ENCODE measurements at places on chromosomes 7 and 10.

- no peak for DNase-seq
Measured at GRCh38 chr7:148478551-148478950, 112.0 kb upstream of the C7orf33 start.

GRCh38 chr7:99733003-99733402 lies 2.0 kb downstream of the CYP3A7 start:
- DNase-seq = no peak

GRCh38 chr7:130951303-130951975 lies 217.4 kb upstream of the KLF14 start:
- no peak for DNase-seq

GRCh38 chr10:29652192-29652591 lies 17.4 kb upstream of the SVIL start:
- no peak for DNase-seq

DNA sequence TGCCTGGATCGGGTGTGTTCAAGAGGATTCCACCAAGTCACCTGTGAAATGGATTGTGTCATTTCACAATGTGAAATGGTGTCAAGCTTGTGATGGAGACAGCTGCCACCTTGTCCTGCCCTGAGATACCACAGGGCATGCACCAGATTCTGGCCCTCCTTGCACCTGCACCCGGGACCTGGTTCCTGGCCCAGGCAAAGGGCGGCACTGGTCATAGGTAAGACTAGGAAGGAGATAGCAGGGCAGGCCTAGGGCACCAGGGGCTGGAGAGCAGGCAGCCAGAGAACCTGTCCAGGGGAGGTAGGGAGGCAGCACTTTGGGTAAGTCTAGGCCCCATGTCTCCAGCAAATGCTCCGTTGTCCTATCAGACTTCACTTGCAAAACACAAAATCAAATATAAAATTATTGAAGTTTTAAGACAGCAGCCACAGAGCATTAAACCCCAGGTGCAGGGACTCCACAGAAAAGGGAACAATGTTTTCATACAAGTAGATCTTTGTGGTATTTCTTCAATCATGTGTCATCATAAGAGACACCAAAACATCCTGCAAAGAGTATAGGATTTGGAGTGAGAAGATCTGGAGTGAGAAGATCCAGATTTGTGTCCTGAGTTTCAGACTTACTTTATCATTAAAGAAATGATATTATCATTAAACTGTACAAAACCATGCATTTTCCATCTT lies 22.7 kb upstream of the ZNF800 start:
- no peak for DNase-seq

DNA sequence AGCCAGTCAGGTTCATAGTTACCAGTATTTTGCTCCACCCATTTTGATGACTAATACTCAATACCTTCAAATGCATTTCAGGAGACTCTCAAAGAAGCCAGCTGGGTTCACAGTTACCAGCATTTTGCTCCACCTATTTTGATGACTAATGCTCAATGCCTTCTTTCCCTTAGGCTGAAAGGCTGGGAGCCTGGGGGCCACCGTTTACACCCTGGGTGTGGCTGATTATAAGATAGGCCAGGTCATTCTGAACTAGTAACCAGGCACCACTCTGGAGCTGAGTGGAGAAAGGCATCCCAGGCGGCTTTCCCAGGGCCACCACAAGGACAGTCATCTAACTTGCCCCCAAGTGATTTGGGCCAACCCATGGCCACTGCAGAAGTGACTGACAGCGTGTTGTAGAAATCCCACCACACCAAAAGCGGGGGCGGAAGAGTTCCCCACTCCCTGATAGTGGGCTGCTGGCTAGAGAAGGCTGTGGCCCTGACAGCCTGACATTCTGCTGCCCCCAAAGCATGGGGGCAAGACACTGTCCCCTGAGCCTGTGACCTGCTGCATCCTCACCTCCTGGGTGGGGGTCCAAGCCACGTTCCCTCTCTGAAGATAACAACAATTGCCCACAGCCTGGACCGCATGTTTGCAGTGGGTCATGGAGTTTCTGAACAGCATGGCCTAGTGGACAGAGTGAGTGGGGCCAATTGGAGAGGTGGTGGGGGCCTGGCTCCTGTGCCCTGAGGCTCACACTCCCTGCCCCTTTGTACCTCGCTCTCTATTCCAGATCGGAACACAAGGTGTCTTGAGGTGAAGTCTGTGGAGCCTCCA lies 23.0 kb upstream of the ZNF488 start:
- DNase-seq = peak; percentile 42

GRCh38 chr7:66303454-66304155 lies 98.5 kb downstream of the TPST1 start:
- no peak for DNase-seq

- no peak for DNase-seq
Measured at GRCh38 chr7:132782777-132783640, 206.7 kb upstream of the PLXNA4 start.

- DNase-seq = no peak
Measured at GRCh38 chr10:61907011-61907410, 5.5 kb downstream of the ARID5B start.

GRCh38 chr7:46028246-46028645 lies 107.2 kb upstream of the IGFBP3 start:
- DNase-seq = no peak

GRCh38 chr10:89454561-89455347 lies 40.4 kb downstream of the IFIT5 start:
- no peak for DNase-seq

GRCh38 chr7:156640257-156640948 lies at the start of gene RNF32:
RNF32 (plus strand) TSS chr7:156640774; CDS start chr7:156643878, 3,104 bp downstream.
- peak; percentile 99 for DNase-seq

DNA sequence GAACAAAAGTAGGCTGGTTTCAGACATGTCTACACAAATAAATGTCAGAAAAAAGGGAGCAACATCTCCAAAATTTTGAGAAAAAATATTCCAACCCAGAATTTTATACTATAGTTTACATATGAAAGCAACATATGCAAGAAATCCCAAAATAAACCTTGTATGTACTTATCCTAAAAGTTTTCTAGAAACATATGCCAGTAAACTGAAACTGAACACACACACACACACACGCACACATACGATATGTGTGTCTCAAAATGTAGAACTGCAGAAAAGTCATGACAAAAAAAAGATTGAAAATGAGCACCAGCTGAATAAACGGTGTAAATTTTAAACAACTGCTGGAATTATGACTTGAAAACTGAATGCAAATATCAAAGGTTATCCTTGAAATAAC lies 81.0 kb downstream of the VPS41 start:
- DNase-seq = no peak

DNA sequence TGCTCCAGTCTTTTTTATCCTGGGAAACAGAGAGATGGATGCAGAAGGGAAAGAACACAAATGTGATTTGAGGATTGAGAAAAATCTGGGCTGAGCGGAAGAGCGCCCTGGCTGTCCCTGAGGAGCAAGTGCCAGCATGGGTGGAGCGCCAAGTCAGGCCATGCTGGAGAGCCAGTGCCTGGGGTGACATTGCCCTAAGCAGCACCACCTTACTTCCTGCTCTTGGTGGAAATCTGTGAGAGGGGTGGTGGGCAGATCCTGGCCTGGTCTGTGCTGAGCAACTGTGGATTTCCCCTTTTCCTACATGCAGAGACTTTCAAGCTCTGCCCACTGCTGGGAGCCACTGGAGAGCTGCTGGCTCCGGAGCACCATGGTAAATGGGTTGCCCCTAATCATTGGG lies 36.9 kb downstream of the DDIT4 start:
- DNase-seq = no peak

DNA sequence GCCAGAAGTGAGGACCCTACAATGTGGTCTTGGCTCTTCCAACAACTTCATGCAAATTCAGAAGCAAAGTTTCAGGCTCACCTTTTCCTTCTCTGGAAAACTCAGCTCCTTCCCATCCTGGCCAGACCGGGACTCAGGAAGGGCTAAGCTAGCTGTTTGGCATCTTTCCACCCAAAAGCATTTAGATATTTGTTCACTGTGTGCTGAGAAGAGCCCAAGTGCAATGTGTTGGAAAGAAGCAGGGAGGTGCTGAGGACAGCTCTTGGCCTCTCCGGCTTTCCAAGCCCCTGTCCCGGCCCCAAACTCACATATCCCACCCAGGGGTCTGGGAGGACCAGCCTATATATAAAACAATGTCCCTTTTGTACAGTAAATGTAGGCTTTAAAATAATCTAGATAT lies 44.5 kb downstream of the MKI67 start:
- no peak for DNase-seq

GRCh38 chr10:88661577-88661976 lies 2.7 kb upstream of the LIPF start:
- no peak for DNase-seq

GRCh38 chr7:94698275-94698674 lies 42.3 kb upstream of the SGCE start:
- DNase-seq = peak; percentile 32

GRCh38 chr10:93947524-93947923 lies 46.2 kb upstream of the PLCE1 start:
- DNase-seq = peak; percentile 16

GRCh38 chr7:92644406-92645113 lies 54.4 kb upstream of the FAM133B start:
- DNase-seq = no peak

DNA sequence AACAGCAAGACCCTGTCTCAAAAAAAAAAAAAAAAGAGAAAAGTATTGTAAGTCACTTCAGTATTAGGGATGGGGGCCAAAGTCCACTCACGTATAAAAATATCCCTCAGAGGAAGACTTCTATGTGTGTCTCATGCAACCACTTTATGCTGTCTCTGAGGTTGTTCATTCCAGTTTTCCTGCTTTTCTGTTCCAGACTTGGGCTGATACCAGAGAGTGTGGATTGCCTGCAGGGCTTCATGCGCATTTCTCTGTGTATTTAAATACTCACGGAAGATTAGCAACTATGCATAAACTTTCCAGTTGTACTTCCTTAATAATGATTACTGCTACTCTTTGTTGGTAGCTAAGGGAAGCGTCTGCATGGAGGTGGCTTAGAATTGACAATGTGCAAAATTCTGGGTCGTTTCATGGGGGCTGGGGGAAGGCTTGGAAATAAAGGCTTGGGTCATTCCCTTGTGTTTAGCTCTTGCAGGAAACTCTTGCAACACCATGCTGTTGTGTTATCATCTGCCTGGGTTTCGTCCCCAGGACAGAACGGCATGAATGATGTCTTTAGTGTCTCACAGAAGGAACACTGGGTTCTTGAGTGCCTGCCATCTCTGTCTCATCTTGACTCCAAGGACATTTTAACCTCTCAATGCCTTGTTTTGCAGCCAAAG lies 54.1 kb downstream of the KIAA1217 start:
- DNase-seq = no peak

GRCh38 chr10:87715552-87716347 lies 56.1 kb downstream of the PAPSS2 start:
- no peak for DNase-seq

- no peak for DNase-seq
Measured at GRCh38 chr7:112930787-112931186, 140.6 kb upstream of the TMEM168 start.

- DNase-seq = no peak
Measured at GRCh38 chr10:131274133-131274880, 37.2 kb downstream of the TCERG1L start.

DNA sequence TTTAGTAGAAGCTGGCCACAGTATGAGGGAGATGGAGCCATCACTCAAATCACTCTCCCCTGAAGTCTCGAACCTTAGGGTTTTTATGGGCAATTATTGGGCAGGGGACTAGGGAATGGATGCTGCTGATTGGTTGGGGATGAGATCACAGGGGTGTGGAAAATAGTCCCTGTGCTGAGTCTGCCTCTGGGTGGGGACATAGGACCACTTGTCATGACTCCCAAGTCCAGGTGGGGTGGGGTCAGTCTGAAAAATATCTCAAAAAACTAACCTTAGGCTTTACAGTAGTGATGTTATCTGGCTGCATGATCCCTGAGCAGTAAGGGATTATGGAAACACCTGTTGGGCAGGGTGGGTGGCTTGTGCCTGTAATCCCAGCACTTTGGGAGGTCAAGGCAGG lies 98.6 kb downstream of the XRCC2 start:
- no peak for DNase-seq

DNA sequence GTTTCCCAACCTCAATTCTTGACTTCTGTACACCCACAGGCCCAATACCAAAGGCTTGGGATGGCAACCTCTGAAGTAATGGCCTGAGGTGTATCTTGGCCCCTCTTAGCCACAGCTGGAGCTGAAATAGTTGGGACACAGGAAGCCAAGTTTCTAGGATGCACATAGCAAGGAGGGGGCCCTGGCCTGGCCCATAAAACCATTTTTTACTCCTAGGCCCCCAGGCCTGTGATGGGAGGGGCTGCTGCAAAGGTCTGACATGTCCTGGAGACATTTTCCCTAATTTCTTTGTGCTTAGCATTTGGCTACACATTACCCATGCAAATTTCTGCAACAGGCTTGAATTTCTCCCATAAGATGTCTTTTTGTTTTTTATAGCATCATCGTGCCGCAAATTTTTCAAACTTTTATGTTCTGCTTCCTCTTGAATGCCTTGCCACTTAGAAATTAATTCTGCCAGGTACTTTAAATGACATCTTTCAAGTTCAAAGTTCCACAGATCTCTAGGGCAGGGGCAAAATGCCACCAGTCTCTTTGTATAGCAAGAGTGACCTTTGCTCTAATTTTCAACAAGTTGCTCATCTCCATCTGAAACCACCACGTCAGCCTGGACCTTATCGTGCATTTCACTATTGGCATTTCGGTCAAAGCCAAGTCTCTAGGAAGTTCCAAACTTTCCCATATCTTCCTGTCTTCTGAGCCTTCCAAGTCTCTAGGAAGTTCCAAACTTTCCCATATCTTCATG lies 490.8 kb downstream of the IPMK start:
- no peak for DNase-seq

GRCh38 chr10:86711513-86712316 lies 43.4 kb downstream of the LDB3 start:
- DNase-seq = peak; percentile 79

GRCh38 chr7:7920056-7920455 lies 48.5 kb upstream of the GLCCI1 start:
- DNase-seq = no peak

DNA sequence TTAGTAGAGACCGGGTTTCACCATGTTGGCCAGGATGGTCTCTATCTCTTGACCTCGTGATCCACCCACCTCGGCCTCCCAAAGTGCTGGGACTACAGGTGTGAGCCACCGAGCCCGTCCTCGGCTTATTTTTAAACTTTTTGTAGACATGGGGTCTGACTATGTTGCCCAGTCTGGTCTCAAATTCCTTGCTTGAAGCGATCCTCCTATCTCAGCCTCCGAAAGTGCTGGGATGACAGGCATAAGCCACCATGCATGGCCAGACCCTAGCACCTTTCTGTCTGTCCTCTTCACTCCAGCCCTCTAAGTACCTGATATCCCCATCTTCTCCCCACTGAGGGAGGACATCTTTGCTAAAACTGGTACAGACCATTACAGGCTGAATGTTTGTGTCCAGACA lies 41.4 kb downstream of the TMEM130 start:
- DNase-seq = no peak

GRCh38 chr7:42714356-42714755 lies 197.5 kb downstream of the C7orf25 start:
- DNase-seq = no peak

All from hepatic stellate cell (primary cell).